ENCODE measurements at places on chromosomes 11 and 22.

- no peak for DNase-seq
Measured at GRCh38 chr11:18526130-18526520, 617 bp downstream of the TSG101 start.

DNA sequence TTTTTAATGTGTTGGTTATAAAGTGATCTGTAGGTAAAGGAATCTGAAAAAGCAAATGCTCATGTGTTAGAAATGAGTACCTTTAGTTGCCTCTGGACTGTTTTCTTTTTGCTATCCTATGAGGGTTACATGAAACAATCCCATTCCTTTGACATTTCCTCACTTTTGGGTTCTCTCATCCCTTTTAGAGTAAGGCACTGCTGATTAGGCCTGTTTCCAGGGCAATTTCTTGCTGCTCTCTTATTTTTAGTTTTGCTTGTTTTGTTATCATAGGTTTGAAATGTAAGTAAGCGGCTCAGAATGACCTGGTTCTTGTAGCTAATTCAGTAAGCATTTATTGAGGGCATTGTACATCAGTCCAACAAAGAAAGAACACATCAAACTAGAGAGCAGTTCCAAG is 138.9 kb downstream of the DDX10 start:
- no peak for DNase-seq

- DNase-seq: no peak
Measured at GRCh38 chr11:70371241-70371640, 27.1 kb upstream of the CTTN start.

DNA sequence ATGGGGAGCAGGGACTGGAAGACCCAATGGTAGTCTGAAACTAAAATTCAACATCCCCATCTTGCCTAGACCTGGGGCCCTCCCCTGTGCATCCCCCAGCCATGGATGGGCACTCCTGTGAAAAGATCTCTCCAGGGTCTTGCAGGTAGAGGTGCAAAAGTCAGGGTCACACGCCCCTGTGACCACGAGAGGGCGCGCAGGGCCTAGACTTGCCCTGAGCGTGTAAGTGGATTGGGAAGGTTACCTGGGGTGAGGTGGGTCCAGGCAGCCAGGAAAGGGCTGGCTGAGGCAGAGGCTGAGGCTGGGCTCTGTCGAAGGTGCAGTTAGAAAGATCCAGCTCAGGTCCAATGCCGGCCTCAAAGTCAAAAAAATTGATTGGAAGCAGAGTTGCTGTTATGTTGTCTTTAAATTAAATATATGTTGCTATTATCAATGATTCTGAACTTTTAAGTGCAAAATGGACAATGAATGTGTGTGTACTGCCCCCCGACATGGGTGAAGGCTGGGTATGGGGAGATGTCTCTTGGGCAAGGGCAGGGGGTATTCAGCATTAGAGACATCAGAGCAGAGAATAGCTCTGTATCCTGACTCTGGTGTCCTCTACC is 4.8 kb upstream of the POU2F3 start:
- DNase-seq: peak; percentile 71

GRCh38 chr11:116686866-116687265 is 85.9 kb downstream of the BUD13 start:
- DNase-seq: no peak

- DNase-seq: no peak
Measured at GRCh38 chr11:118497831-118498230, 29.4 kb upstream of the TTC36 start.

DNA sequence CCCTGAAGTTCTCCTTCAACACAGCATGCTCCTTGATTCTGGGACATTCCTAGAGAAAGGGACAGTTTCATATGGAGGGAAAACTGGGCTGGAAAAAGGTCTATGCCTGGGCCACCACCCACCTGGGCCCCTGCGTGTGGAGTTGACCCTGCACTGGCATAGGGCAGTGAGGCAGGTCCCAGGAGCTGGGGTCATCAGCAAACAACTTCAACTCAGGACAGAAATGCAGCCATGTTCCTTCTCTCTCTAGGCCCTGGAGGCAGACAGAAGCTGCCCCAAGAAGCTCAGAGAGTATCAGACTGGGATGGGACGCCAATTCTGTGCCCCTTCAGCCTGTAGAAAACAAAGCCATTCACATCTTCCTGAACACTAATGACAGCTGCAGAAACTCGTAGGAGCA is 34.9 kb downstream of the RTL6 start:
- no peak for DNase-seq

- DNase-seq: no peak
Measured at GRCh38 chr11:19474211-19474610, 233.5 kb upstream of the E2F8 start.

DNA sequence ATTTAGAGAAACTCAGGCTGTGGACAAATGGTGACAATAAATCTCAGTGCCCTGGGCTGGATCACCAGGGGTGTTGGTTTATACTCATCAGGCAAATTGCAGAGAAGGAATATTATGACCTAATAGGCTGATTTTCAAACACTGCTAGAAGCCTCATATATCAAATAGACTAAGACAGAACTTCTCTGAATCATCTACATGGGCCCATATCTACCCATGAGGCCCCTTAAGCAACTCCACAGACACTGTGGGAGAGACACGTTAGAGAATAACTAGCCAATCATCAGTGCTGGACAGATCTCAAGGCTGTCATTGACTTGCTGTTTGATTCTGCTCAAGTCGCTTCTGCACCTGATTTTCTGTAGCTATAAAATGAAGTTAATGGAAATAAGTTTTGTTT is 545.8 kb downstream of the SOX6 start:
- no peak for DNase-seq

DNA sequence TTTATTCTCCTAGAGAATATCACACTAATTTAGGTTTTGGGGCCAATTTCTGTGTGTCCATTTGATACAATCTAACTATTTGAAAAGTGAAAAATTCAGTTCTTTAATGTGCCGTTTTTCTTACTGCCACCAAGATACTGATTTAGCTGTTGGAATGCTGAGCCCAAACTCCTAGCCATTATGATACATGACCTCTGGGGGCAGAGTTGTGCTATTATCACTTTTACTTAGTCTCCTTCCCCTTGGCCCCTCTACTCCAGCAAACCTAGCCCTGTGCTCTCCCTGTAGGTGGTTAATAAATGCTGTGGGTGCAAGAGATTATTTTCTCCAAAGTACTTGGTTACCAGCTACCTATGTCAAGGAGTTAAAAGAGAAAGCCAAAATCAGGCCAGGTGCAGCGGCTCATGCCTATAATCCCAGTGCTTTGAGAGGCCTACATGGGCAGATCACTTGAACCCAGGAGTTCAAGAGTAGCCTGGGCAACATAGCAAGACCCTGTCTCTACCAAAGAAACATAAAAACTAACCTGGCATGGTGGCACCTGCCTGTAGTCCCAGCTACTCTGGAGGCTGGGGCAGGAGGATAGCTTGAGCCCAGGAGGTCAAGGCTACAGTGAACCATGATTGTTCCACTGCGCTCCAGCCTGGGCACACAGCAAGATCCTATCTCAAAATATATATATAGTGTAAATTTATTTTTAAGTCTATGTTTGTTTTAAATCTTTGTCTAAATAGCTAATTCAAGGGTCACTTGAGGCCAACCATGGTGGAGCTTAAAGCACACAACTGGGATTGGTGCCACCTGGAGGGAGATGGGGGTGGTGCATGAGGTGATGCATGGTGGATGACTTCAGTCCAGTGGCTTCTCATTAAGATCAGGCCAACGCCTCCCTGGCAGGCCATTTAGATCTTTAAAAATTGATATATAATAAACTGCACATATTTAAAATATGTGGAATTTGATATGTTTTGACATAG is 193.2 kb upstream of the PLET1 start:
- DNase-seq: no peak

DNA sequence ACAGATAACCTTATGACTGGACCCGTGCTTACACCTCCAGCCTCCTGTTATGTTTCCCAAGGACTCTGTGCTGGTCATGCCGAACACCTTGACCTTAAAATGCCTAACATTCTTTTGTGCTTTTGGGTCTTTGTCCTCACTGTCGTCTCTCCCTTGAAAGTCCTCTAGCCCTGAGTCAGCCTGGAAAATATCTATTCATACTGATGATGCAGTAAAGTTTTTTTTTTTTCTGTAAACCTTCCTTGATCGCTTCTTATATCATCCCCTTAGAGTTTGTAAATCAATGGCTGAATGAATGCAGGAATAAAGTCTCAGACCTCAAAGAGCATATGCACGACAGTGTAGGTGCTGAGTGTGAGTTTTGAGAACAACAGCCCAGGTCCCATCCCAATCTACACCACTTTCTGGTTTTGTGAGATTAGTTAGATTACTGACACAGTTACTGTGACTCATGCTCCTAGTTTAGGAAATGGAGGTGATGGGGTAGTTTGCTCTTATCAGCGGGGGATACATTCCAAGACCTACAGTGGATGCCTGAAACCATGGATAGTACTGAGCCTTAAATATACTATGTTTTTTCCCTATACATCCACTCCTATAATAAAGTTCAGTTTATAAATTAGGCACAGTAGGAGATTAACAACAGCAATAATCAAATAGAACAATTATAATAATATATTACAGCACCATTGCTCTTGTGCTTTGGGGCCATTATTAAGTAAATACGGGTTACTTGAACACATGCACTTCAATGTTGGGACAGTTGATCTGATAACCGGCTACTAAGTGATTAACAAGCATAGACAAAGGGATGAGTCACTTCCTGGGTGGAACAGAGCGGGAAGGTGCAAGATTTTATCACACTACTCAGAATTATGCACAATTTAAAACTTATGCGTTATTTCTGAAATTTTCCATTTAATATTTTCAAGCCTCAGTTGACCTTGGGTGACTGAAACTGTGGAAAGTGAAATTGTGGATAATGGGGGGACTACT is 8.6 kb downstream of the TCN1 start:
- no peak for DNase-seq

- no peak for DNase-seq
Measured at GRCh38 chr11:12157241-12157661, 46.9 kb downstream of the MICAL2 start.

DNA sequence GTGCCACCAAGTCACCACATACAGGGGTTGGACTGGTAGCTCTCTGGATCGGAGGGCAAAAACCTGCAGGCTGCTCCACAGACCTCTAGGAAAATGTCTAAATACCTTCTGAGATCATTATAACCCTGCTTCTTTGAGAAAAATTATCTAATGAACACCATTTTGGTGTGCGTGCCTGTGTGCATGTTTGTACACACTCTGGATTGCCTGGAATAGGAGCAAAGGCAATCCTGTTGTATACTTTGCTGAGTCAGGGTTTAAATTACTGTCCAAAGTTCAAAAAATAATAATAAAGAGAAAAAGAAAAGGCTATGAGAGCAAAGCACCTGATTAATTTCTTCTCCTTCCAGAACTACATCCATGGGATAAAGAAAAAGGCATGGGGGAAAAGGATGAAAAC is 11.0 kb downstream of the JAML start:
- no peak for DNase-seq

DNA sequence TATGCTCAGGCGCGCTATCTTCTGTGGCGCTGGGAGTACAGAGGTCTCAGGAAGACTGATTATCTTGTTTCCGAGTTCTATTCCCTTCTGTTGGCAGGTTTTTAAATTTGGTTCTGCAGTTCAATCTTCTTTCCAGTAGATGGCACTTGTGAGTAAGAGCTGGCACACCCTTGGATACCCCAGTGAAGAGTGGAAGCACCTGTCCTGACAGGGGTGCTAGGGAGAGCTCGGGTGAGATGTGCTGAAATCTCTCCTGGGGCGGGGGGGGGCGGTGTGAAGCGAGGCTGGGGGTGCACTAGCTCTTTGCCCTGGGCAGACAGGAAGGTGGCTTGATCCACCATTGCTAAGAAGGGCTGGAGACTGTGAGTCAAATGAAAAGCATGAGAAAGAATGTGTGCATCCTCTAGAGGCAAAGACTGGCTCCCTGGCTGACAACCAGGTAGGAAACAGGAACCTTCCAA is 679.9 kb upstream of the CCDC179 start:
- no peak for DNase-seq

Data from lung (tissue), 17 donors.